ENCODE measurements at places on chromosomes 6 and 20.
A peak's percentile ranks its signal among the peaks of the same experiment; 100 is the strongest.

- DNase-seq, result no peak
Measured at GRCh38 chr6:163381118-163381756, 33.3 kb upstream of the QKI start.

DNA sequence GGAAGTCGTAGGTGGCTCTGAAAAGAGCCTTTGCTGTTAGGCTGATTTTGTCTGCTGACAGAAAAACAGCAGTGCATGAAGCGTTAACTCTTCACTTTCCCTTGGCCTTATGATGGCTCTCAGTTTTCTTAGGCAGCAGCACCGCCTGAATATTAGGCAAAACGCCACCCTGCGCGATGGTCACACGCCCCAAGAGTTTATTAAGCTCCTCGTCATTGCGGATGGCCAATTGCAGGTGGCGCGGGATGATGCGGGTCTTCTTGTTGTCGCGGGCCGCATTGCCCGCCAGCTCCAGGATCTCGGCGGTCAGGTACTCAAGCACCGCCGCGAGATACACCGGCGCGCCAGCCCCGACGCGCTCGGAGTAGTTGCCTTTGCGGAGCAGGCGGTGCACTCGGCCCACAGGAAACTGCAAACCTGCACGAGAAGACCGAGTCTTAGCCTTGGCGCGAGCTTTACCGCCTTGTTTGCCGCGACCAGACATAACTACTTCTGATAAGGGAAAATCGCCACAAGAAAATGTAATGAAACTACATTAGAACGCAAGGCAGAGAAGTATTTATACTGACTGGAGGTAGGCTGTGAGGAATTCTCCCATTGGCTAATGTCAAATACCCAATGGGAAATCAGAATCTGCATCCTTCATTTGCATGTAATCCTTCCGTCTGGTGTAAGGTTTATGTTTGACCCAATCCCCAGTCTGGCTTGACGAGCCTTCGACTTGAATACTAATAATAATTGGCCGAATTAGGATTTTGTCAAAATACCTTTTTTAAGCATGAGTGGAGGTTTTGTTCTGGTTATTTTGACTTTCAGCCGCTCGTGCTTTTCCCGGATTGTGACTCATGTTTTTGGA is 53.9 kb upstream of the HFE start:
- peak; percentile 66 for DNase-seq

- DNase-seq, result peak; percentile 53
Measured at GRCh38 chr6:28673787-28674671, 148.3 kb downstream of the GPX5 start.

DNA sequence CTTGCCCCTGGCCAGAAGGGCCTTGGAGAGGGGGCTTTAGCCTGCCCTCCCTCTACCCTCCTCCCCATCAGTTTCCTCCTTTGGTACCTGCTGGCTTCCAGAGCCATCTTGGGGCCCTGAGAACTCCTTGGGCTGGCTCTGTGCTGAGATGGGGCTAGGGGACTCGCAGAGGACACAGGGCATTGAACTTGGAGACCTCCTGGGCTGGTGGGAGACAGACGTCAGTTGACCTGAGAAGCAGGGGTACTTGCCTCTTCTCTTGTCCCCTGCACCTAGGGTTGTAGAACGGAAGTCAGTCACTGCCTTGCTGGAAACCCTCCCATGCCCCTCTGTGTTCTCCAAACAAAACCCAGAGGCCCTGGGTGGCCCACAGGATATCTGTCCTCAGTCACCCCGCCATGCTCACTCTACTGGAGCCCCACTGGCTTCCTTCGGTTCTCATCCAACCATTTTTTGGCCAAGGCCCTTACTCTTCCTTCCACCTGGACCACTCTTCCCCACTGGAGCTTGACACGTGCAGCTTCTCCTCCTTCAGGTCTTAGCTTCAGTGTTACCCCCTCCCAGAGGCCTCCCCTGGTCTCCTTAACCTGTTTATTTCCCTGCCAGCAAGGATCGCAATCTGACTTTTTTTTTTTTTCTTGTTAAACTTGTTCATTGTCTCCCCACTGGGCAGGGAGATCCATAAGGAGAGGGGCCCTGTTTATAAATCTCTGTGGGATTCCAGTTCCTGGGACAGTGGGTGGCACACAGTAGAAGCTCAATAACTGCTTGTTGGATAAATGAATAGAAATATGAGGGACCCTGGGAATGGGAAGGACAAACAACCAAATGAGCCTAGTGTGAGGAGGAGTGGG is 971 bp downstream of the RBCK1 start:
- no peak for DNase-seq

DNA sequence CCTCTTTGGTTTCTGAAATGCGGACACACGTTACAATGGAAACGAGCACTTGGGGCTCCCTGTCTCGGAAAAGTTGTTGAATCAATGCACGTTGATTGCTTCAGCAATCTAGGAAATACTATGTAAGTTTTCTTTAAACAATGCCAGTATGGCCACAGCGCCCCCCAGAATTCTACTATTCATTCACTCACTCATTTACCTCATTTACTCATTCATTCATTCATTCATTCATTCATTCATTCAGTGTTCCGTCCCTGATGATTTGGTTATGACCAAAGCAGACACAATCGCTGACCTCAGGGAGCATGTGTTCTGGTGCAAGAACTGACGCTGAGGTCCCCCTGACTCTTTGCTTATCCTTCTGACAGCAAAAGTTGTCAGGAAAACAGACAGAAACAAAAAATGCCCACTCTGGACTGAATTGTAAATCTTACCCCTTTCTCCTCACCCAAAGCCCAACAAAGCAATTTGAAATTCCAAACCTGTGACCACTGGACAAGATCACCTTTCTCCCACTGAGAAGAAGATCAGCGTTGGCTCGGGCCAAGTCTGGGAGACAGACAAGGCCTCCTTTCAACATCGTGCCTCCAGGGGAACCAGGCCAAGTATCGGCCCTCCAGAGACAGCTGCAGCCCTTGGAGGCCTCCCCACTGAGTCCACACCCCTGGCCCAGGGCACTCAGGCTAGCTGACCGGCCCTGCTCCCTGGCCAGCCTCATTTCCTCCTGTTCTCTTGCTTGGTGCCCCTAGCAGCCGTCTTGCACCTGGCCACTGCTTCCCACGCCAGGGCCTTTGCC is 15.0 kb upstream of the PMEPA1 start:
- DNase-seq, result no peak

DNA sequence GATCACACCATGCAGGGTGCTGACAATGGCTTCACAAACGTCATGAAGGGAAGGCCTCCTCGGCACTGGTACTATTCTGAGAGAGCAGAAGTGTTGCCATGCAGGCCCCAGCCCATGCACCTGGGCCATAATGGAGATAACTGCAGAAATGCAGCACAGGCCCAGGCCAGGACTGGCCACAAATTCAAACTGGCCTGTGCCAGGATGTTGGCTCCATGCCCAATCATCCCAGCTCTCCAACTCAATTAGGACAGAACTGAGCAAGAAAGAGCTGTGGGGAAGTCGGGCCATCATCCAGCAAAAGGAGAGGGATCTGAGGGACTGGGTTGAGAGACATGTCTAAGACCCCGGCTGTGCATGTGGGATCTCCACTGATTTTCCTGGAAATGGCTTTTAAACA is 48.9 kb upstream of the SYNDIG1 start:
- DNase-seq, result no peak

DNA sequence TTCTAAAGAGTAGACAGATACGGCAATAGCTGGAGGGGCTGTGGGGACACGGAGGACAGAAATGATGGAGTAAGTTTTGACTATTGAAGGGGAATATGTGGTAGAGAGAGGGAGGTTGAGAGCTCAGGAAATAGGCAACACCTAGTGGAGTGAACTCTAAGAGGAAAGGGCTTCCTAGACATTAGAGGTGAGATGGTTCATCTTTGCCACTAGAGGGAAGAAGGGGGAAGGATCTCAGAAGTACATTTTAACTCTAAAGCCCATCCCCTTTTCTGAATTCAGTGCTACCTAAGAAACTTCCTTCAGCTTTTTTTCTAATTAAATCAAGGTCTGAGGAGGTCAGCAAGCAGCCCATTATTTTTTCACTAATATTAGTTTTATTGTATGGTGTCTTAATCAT is 689.4 kb upstream of the MAP3K7 start:
- no peak for DNase-seq

GRCh38 chr6:125537090-125537489 is 212.3 kb upstream of the HEY2 start:
- no peak for DNase-seq

GRCh38 chr6:16551466-16551865 is 209.8 kb downstream of the ATXN1 start:
- no peak for DNase-seq

GRCh38 chr6:111462770-111463391 is 20.1 kb downstream of the REV3L start:
- no peak for DNase-seq

DNA sequence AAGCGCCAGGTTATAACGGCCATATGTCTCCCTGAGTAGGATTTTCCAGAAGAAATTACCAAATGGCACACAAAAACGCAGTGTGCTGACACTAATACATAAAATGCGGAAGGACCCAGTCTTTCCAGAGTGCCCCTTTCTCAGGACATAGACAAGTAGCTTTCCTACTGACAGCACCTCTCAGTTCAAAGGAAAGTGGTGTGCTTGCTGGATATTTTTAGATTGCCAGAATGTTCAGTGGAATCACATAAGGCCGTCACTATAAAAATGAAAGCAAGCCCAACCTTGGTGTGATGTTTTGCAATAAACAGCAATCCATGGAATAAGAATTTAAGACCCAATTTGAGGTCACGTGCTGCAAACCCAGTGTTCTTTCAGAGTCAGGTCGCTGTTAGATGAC is 135.5 kb upstream of the AGPAT4 start:
- no peak for DNase-seq

- DNase-seq, result no peak
Measured at GRCh38 chr6:41269716-41270115, 16.8 kb downstream of the TREM1 start.

DNA sequence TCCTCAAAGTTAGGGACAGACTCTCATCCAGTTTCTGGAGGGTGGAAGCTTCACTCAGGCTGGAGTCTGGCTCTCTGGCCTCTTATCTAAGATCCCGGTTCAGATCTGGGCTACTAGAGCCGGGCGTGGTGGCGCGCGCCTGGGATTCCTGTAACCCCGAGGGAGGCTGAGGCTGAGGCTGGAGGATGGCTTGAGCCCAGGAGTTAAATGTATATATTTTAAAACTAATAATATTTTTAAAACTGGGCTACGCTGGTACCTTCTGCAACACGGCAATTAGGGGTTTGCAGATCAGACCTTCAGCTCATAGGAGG is 710 bp upstream of the ZNF343 start:
- no peak for DNase-seq

GRCh38 chr20:17648791-17649730 is 33.0 kb downstream of the RRBP1 start:
- no peak for DNase-seq

- no peak for DNase-seq
Measured at GRCh38 chr6:32578962-32579361, 10.7 kb downstream of the HLA-DRB1 start.

- no peak for DNase-seq
Measured at GRCh38 chr6:92267335-92267734, 1152.0 kb downstream of the EPHA7 start.

- no peak for DNase-seq
Measured at GRCh38 chr6:835476-836160, 142.7 kb upstream of the EXOC2 start.

- DNase-seq, result no peak
Measured at GRCh38 chr20:48224533-48225050, 439.3 kb upstream of the SULF2 start.

- peak; percentile 77 for DNase-seq
Measured at GRCh38 chr20:35311409-35311808, 19.2 kb upstream of the FAM83C start.

GRCh38 chr20:48747840-48748414 is 79.9 kb downstream of the PREX1 start:
- DNase-seq, result no peak

- no peak for DNase-seq
Measured at GRCh38 chr6:124260337-124260736, 456.7 kb downstream of the NKAIN2 start.

GRCh38 chr20:58308680-58309527 is 611 bp upstream of the RAB22A start:
- DNase-seq, result no peak

DNA sequence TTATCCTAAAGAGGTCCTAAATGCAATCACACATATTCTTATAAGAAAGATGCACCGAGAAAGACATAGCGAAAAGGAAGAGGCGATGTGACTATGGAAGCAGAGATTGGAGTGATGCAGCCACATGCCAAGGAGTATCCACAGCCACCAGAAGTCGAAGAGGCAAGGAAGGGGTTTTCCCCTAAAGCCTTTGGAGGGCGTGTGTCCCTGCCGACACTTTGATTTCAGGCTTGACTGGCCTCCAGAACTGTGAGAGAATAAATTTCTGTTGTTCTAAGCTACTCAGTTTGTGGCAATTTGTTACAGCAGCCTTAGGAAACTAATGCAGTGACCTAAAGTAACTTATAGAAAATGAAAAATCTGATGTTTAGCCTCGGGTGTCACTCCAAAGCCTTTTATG is 179.5 kb upstream of the CITED2 start:
- DNase-seq, result no peak

- no peak for DNase-seq
Measured at GRCh38 chr6:112934433-112935327, 587.5 kb downstream of the RFPL4B start.

- no peak for DNase-seq
Measured at GRCh38 chr20:50284811-50285375, 94.3 kb downstream of the CEBPB start.

- DNase-seq, result no peak
Measured at GRCh38 chr20:23971310-23971709, 17.3 kb downstream of the GGTLC1 start.

DNA sequence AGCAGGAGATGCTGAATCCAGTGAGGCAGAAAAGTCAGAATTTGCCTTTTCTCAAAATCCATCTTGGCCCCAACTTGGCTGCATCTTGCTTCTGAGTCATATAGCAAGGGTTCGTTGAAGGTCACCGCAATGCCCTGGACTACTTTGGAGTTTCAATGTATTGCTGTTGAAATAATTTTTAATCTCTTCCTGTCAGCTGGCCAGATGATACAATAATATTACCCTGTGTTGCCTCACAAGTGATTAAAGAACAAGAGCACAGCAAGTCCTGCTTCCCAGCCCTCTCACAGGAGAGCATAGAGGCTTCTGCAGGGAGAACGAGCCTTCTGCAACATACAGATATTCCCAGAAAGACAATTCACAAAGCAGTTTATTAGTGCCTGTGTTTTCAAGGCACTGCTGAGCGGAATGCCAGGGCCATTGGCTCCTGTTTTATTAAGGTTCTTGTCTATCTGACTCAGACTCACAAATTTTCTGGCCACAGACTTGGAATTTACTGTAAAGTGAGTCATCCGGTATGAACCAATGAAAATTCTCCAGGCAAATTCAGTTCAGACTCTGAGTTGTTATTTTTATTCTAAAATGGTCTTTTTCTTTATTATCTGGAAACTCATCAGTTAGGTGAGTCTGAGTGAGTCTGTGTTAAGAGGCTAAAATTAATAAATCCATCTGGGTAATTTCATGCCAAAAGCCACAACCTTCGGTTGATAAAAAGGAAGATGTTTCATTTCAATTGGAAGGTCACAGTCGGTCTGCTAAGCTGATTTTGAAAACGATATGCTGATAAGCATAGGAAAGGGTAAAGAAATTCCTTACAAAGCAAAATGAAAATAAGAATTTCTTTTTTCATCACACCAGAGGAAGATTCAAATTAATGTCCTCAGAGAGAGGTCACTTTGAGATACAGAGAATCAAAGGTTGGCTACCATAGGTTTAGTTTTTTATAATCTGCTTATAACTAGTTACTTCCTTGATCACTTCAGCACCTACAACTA is 289.4 kb upstream of the STXBP5 start:
- DNase-seq, result no peak

- no peak for DNase-seq
Measured at GRCh38 chr20:43722153-43722505, 4.7 kb downstream of the GTSF1L start.

GRCh38 chr20:38569747-38570525 is 11.1 kb upstream of the ADIG start:
- no peak for DNase-seq

Measured in stimulated activated CD8-positive, alpha-beta memory T cell treated with anti-CD3 and anti-CD28 coated beads, Interleukin-2, amount 100 ng/mL, for 48 hours (primary cell).